ENCODE measurements at places on chromosomes 6 and 20.

DNA sequence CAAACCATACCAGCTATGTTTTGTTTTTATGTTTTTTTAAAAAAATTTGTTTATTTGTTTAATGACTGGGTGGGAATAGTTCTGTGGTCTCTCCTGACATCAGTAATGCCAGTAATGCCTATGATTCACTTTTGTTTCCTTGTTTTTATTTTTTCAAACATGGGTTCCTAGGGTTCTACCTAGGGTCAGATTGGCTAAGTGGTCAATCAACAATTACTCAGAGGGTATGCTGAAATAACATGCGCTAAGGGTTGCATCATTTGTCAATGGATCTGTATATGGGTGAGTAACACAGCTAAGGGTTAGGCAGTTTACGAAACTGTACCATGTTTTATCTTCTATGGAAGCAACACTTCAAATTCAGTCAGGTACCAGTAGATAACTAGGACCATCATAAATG is 583.8 kb upstream of the GJE1 start:
- no peak for DNase-seq

DNA sequence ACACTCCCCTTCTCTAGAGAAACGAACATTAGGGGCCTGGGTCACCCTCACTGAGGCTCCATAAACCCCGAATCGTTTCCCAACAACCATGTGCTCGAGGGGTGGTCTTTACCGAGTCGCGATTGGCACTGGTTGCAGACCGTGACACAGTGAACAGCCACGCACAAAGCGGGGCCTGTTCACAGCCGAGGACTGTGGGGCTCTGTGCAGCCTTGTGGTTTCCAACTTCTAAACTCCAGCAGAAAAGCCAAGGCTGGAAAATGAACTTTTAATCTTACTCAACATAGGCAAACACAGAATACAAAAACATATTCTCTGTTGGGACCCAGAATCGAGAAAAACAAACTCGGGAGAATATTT is 19.0 kb downstream of the RRBP1 start:
- no peak for DNase-seq

- DNase-seq: no peak
These were observed 35.2 kb downstream of the SLX4IP start for GRCh38 chr20:10470276-10470675.

DNA sequence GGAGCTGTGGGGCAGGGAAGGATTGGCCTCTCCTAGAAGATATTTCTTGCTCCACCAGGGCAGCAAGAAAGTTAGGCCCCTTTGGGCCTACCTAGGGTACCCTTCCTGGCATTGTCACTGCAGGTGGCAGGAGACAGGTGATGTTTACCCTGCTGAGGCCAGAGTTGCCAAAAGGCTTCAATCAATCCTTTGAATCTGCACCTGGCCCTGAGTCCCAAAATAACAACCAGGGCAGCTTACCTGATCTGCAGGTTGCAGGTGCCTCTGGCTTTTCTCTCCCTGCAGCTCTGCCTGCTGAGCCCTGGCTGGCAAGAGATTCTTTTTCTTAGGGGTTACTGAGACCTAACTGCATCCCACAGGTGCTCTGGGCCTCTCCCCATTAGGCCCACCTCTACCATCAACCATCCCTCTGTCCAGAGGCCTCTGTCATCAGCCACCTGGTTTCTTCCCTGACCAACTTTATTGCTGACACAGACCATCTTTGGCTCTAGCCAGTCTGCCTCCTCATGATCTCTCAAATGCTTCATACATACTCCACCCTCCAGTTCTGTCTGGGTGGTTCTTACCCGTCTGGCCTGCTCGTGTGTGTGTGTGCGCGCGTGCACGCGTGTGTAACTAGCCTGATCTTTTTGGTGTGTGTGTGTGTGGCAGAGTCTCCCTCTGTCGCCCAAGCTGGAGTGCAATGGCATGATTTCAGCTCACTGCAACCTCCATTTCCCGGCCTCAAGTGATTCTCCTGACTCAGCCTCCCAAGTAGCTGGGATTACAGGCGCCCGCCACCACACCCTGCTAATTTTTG is 13.7 kb downstream of the BCL2L1 start:
- DNase-seq: no peak

GRCh38 chr6:158018041-158018771 is 36.5 kb downstream of the SYNJ2 start:
- no peak for DNase-seq

DNA sequence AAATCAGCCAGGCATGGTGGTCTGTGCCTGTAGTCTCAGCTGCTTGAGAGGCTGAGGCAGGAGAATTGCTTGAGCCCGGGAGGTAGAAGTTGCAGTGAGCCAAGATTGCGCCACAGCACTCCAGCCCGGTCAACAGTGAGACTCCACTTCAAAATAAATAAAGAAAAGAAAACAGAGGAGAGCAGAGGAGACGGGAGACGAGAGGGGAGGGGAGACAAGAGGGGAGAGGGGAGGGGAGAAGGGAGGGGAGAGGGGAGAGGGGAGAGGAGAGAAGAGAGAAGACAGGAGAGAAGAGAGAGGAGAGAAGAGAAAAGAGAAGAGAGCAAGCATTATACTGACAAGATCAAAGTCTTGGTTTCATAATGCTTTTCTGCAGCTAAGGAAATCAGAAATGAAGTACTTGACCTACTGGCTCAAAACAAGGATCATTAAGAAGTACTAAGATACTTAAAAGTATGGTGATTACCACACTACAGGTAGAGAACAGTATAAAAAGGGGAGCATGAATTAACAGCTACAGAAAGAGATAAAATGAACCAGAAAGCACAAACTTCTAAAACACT is 30.5 kb downstream of the FAM8A1 start:
- DNase-seq: no peak

- DNase-seq: no peak
These were observed 88.8 kb downstream of the TAF4 start for GRCh38 chr20:61976644-61977418.

- DNase-seq: no peak
These were observed 190.6 kb upstream of the GRIK2 start for GRCh38 chr6:101202867-101203374.
